ENCODE measurements at places on chromosomes 7 and 10.

DNA sequence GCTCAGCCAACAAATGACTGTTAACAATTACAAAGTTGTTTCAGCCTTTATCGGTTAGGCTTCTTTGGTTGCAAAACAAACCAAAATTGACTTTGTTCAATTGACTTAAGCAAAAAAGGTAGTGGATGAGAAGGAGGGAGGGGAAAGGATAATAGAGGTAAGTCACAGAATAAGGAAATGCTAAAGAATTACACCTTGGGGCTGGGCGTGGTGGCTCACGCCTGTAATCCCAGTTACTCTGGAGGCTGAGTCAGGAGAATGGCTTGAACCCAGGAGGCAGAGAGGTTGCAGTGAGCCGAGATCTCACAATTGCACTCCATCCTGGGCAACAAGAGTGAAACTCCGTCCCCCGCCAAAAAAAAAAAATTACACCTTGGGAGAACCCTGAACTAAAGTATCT lies 41.4 kb downstream of the AHCYL2 start:
- H3K27me3 ChIP-seq, result no peaks in the 10 kb centered on the region
- DNase-seq, result no peak
- H3K36me3 ChIP-seq, result peaks cover 2% of the 10 kb centered on the region
- no peak overlapping the region for H3K27ac ChIP-seq

- H3K4me3 ChIP-seq, result peak overlapping the region; percentile 59
- no peaks in the 10 kb centered on the region for H3K36me3 ChIP-seq
- no peaks in the 10 kb centered on the region for H3K4me1 ChIP-seq
- DNase-seq, result no peak
- H3K27ac ChIP-seq, result no peak overlapping the region
Observed at GRCh38 chr7:155803418-155804376, 8.6 kb downstream of the SHH start.

- H3K27ac ChIP-seq, result no peak overlapping the region
- peak overlapping the region; percentile 16 for H3K4me3 ChIP-seq
- DNase-seq, result no peak
- H3K36me3 ChIP-seq, result peaks cover 29% of the 10 kb centered on the region
- H3K27me3 ChIP-seq, result no peaks in the 10 kb centered on the region
Observed at GRCh38 chr7:2525658-2526630, 6.4 kb downstream of the LFNG start.

GRCh38 chr10:47268696-47269095 lies 31.3 kb upstream of the GDF10 start:
- no peak overlapping the region for H3K27ac ChIP-seq
- peaks cover 6% of the 10 kb centered on the region for H3K4me1 ChIP-seq
- no peak for DNase-seq
- no peaks in the 10 kb centered on the region for H3K27me3 ChIP-seq
- H3K4me3 ChIP-seq, result no peak overlapping the region

DNA sequence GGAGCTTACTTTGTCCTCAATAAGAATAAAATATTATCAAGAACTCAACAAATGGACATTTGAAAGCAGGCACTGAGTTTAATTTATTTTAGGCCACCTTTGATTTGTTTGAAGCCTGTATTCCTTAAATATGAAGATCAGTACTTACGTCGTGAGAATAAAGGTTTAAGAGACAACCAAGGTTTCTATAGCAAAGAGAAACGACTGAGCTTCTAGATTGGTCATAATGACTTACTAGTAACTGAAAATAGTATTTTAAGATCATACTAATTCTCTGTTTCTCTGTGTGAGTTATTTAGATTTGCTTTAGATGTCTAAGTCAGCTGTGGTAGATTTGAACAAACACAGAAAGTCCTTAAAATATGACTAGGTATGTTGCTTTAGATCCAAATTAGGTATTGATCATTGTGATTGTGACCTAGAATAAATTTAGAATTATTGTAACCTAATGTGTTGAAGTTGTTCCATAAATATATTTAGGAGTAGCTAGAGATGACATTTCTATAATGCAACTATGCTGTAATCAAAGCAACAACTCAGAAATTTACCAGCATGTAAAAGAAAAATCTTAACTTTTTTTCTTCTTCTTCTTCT lies 2.4 kb upstream of the GLCCI1 start:
- DNase-seq, result no peak
- H3K27me3 ChIP-seq, result no peaks in the 10 kb centered on the region
- no peak overlapping the region for H3K27ac ChIP-seq
- H3K36me3 ChIP-seq, result peaks cover 9% of the 10 kb centered on the region

- no peak for DNase-seq
- H3K4me1 ChIP-seq, result no peaks in the 10 kb centered on the region
- no peaks in the 10 kb centered on the region for H3K27me3 ChIP-seq
- no peak overlapping the region for H3K4me3 ChIP-seq
- no peak overlapping the region for H3K27ac ChIP-seq
Observed at GRCh38 chr10:36681751-36682632, 443.4 kb upstream of the ANKRD30A start.
